ENCODE measurements at places on chromosomes 11 and 22. TPM values are rescaled to one million over a fixed set of nuclear protein-coding genes. Genes with fewer than 3 reads are reported as not detected.

Gene DERL3
- total RNA-seq: 0.79 TPM

Gene PDGFB
- 13.4 TPM for total RNA-seq

Gene OR2AT4
- 0.02 TPM for total RNA-seq

Gene SLC1A2
- total RNA-seq: 0.41 TPM

Gene FOSL1
- total RNA-seq: 71.3 TPM

Gene PDGFD
- 14.4 TPM for total RNA-seq

Gene KRTAP5-7
- not detected for total RNA-seq

Gene LSP1
- total RNA-seq: 71.7 TPM

Gene FADD
- 69.0 TPM for total RNA-seq

All from A172 (cell line).